ENCODE measurements at places on chromosomes 7 and 10. TPM values are rescaled to one million over a fixed set of nuclear protein-coding genes. Genes with fewer than 3 reads are reported as not detected.

The HGF gene
- total RNA-seq = not detected

DNA sequence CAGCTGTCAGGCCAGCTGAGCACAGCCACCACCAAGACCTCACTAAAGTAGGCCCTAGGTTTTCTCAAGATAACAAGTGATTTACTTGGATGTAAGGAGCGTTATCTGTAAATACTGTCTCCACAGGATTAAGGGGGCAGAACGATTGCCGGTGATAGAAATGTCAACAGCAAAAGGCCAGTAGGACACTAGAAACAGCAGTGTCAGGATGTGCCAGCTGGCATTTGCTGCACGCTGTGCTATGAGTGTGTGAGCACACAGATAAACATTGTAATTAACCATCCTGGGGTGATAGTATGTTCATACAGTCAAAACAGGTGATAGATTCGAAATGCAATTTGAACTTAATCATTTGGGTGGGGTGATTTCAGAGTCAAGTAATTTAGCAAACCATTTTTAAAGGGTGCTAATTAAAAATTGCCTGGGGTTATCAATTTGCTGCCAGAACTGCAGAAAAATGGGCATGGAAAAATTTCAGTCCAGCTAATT is 36.3 kb upstream of the NOBOX start:
- DNase-seq = no peak

GRCh38 chr10:52212062-52212461 is 102.0 kb upstream of the DKK1 start:
- DNase-seq = no peak

- no peak for DNase-seq
Measured at GRCh38 chr7:500521-501420, 18.9 kb downstream of the PDGFA start.

DNA sequence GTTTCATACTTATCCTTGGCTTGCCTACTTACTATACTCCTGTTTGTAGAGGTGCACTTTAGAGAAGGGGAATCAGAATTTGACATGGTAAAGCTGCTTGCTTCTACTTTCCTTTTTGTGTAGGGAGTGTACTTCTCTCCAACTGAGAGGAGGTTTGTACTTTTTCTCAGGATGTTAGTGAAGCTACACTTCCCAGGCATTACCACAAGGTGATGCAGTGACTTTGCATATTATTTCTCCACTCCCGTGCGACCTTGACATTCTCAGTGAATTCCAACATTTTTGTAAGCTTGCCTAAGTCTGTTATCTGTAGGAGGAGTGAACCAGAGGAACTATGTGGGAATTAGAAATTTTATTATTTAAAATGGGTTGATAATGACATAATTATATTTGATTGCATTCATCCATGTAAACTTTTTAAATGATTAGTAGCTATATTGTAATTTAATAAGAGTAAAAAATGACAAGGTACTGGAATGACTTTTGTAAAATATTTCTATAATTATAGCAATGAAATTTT is 5.2 kb downstream of the TAX1BP1 start:
- DNase-seq = no peak

The TEX36 gene
- not detected for total RNA-seq

The PDGFA gene
- total RNA-seq = 0.55 TPM

GRCh38 chr10:88792661-88793060 is 9.9 kb upstream of the LIPM start:
- DNase-seq = no peak

GRCh38 chr7:26046150-26046549 is 105.8 kb upstream of the NFE2L3 start:
- no peak for DNase-seq

- no peak for DNase-seq
Measured at GRCh38 chr7:9242636-9243035, 809.2 kb downstream of the NXPH1 start.

- DNase-seq = no peak
Measured at GRCh38 chr10:124957404-124957947, 15.6 kb downstream of the ZRANB1 start.

DNA sequence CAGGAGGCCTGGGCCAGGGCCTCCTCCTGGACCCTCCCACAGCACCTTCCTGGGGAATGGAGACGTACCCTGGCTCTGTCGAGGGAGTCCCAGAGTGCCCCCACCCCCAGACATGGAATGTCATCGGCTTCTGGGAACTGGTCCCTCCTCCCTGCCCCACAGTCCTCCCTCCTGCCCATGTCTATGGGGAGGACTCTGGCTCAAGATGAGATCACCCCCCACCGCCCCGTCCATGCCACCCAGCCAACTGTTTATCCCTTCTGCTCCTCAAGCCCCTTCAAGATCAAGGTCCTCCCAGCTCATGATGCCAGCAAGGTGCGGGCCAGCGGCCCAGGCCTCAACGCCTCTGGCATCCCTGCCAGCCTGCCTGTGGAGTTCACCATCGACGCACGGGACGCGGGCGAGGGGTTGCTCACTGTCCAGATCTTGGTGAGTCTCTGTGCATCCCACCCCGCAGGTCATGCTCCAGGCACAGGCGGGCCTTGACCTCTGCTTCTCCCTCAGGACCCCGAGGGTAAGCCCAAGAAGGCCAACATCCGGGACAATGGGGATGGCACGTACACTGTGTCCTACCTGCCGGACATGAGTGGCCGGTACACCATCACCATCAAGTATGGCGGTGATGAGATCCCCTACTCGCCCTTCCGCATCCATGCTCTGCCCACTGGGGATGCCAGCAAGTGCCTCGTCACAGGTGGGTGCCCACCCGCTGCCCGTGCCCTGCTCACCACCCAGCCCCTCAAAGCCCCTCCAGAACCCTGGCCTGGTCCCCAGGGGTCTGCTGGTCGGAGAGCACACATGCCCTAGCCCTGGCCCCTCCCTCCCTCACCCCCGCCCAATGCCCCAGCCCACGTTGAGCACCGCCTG is 14.1 kb upstream of the ATP6V1F start:
- no peak for DNase-seq

- no peak for DNase-seq
Measured at GRCh38 chr10:101817337-101818118, 716 bp downstream of the OGA start.
